ENCODE measurements at places on chromosomes 3 and 15.

DNA sequence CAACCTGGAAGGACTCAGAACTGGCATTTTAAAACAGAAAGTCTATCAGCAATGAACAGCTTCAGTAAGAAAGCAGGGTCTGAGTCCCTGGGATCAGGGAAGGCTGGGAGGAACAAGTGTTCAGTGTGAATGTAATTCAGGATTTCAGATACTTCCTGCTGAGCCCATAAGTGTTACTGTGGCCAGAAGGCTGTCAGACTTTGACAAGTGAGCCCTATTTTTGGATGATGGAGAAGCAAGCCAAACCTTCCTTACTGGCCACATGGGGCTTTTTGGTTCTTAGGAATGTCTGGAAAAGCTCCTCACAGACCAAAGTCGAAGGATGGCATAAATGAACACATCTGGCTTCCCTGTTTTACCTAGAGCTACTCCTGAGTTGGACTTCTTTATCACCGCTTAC lies 157.2 kb downstream of the BBX start:
- DNase-seq, result no peak

DNA sequence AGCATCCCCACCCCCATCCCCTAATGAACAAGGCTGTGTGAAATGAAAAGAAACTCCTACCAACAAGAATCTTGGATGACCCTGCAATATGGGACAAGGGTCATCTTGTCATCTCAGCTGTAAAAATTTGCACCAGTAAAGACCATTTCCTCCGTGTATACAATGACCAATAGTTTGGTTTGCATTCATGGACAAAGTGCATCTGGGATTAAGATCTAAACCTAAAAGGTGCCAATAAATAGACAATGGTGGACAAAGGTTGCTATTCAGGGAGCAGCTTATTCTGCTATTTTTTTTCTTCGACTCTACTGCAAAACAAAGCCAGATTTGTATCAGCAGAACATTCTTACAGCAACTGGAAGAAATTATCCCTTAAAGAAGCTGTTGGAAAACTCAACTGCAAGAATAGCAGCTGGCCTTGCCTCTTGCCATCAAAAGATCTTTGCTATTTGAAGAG lies 8.0 kb downstream of the MGLL start:
- DNase-seq, result no peak

DNA sequence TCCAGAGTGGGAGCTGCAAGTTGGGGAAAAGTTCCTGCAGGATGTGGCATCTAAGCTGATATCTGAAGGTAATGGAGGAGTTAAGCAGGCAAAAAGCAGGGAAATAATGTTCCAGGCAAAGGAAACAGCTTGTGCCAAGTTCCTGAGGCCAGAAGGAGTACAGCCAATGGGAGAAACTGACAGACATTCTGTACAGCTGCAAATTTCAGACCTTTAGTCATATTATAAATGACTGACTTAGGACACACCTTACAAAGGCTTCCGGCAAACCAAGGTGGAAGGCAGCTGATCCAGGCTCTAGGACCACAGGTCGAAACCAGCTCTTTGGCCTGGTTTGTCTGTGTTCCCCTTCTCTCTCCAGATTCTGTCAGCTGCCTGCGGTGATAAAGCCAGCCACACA lies 9.3 kb downstream of the WWTR1 start:
- DNase-seq, result no peak

- DNase-seq, result no peak
Measured at GRCh38 chr15:74763416-74763815, 14.8 kb downstream of the CYP1A2 start.

DNA sequence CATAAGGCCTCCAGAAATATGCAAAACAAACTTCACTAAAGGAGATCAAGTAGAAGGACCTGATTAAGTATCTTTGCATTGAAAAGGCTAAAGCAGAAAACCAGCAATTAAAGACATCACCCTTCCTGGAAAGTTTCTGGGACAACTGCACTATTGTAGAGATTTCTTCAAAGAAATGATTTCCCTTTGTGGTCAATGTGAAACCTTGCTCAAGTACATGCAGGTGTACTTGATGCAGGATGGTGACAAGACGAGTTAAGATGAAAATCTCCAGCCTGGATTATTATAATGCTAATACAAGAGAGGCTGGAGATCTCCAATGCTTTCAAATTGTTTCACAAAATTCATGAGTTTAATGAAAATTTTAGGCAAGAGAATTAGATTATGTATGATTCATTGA lies 208.4 kb downstream of the TIGIT start:
- no peak for DNase-seq

DNA sequence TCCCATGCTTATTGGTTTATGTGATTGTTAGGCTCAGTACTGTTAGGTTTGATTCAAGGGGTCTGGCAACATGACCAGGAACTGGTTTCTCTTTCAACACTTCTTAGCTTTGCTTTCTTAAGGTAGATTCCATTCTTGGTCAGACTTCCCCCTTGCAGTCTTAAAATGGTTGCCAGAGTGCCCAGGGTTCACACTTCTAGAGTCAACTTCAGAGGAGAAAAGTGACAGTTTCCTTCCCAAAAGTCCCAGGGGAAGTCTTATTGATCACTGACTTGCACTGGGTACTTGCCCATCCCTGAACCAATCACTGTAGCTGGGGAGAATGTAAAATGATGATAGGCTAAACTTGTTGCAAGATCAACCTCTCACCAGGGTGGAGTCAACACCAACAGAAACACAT lies 14.1 kb downstream of the MGLL start:
- no peak for DNase-seq

- DNase-seq, result no peak
Measured at GRCh38 chr15:32042269-32042972, 12.1 kb downstream of the CHRNA7 start.

DNA sequence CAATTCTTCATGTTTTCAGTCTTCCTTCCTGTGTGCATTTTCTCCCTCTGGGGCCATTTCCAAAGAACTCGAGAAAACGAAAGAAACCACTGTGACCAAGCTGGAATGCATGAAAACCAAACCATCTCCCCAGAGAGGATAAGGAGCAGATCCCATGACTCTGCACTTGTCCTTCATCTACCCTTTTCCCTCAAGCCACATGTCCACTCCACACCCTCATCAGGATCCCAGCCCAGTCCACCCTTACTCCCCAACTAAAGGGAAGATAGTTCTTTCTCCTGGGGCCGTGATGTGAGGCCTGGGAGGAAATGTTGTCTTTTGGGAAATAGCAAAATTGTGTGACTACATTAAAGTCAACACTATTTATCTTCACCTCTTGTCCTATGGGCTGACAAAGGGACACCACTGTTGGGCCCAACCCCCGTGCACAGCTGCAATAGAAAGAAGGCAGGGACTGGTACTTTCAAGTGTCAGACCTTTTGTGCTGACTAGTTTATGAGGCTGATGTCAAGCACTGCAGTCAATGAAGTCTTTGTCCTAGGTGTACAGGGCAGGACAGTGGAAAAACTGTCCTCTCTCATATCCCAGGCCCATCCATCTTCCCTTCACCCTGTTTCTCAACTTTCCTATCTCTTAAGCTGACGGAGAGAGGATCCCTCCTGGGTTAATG lies 487.1 kb upstream of the NR2F2 start:
- DNase-seq, result no peak

DNA sequence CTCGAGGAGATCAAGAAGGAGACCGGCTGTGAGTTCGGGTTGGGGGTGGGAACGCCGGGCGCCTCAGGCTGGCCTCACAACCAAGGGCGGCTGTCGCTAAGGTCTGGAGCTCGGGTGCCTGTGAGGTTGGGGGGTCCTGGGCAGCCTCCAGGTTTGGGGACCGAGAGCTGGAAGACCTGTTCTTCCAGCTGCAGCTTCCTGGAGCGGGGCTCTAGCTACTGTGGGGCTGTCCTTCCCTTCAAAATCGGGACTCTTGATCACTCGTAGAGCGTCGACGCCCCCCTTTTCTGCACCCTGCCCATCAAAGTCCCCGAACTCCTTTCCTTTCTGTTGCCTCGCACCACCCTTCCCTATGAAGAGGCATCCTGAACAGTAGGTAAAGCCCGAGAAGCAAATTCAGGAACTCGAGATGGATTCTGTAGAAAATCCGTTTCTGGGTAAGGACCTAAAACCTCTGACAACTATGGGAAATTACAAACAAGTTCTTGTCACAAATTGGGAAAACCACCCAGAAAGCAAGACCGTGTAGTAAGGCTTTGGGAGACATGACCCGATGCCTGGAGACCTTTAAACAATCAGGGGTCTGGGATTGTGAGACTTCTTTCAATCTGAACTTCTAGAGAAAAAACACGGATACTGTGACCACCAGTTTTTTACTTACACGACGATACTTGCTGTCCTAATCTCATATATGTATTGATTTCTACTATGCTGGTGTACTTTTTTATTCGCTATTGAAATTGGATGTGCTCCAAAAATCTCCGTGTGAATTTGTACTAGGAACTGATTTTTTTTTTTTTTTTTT lies 556 bp downstream of the CHP1 start:
- DNase-seq, result no peak

GRCh38 chr3:71907996-71908395 lies 123.0 kb upstream of the PROK2 start:
- no peak for DNase-seq

GRCh38 chr3:113533534-113533892 lies 1.2 kb downstream of the SIDT1 start:
- no peak for DNase-seq

DNA sequence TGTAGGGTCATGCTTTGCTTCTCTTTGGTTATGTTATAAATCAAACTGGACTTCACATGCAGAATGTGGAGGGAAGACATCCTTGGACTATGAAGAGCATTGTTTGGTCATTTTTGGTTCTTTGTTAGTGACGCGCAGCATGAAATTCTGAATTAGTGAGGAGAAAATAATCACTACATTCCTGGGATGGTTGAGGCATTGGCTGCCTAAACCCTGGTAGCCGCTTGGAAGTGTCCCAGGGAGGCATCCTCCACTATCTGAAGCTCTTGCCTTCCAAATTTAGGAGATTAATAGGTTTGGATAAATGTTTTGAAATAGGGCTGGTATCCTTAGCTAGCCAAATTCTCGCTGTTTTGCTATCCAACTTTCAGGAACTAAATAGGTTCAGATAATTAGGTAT lies 96.2 kb downstream of the CLSTN2 start:
- no peak for DNase-seq

- no peak for DNase-seq
Measured at GRCh38 chr3:52439426-52440248, 5.3 kb downstream of the SEMA3G start.

DNA sequence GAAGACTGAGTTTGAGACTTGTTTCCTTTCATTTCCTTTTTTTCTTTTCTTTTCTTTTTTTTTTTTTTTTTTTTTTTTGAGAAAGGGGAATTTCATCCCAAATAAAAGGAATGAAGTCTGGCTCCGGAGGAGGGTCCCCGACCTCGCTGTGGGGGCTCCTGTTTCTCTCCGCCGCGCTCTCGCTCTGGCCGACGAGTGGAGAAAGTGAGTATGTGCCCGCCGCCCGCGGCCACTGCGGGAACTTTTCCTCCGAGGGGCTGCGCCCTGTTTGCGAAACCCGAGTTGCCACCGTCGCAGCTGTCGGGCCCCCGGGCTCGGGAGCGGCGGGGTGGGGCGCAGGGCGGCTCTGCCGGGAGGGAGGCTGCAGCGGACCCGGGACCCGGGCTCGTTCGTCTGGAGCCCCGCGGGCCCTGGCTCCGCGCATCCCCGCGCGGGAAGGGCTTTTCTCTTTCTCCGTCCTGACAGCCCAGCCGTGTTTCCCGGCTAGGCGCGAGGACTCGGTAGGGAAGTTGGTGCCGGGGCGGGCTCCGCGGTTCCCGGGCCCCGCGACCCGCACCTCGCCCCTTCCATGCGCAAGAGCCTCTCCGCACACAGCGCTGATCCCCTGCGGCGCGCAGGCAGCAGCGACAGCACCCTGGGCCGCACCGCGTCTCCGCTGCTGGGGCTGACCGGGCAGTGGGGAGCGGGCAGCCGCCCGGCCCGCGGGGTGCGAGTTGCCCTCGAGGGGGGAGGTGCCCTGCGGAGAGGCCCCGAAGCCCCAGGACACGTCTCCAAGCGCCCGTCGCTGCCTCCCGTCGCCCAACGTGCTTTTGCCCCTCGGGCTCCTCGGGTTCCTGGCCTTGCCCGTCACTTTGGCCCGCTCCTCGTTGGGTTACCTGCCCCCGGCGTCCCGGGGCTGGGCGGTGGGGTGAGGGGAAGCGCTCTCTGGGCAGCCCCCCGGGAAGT lies 1.4 kb downstream of the IGF1R start:
- no peak for DNase-seq

DNA sequence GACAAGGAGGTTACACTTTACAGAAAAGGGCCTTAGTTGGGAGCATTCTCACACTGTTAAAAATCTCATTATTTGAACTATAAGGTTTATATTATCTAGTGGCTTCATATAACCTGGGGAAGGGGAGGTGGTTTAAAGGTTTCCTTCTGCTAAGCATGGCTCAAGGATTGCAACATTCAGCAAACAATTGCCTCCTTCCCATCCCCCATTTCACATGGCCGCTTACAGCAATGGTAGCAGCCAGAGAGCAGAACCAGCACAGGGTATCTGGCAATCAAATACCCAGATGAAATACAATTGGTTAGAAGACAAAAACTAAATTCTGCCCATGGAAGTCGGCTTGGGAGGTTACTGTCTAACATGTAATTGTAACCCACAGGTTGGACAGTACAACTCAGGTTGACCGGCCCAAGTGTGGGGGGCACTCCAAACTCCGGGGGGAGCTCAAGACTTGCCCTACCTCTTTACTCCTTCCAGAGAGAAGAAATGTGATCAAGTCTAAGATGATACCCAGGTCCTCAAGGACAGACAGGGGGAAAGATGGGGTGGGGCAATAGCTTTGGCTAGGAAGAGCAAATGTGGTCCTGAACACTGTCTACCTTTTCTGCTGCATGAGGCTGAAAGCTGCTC lies 15.5 kb downstream of the ETV5 start:
- DNase-seq, result no peak

DNA sequence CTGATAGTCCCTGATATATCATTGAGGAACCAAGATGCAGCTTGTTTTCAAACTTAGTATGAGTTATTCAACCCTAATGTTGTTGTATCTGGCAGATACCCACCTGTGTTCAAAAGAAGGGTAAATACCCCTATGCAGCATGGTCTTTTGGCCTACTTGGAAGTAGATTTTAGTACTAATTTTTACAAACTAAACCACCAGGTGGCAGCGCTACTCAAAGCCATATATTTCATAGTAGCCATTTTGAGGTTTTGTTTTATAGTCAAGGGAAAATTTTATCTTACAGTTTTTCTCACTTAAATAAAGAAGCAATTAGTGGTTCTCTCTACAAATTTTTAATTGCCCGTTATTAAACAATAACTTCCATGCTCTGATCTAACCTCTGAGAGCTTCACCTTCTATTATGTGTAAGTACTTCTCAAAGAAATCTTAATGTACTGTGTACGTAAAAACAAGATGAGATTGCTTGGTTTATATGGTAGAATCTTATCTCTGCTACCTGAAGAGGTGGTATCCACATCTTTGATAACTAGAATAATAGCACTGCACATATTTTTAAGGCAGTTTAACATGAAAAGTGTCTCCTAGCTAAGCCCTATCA lies 31.5 kb upstream of the MLF1 start:
- no peak for DNase-seq

Measured in stimulated activated CD8-positive, alpha-beta memory T cell treated with anti-CD3 and anti-CD28 coated beads, Interleukin-7, amount 100 ng/mL, for 24 hours (primary cell).